ENCODE measurements at places on chromosomes 1 and 21. TPM values are rescaled to one million over a fixed set of nuclear protein-coding genes. Genes with fewer than 3 reads are reported as not detected.

DNA sequence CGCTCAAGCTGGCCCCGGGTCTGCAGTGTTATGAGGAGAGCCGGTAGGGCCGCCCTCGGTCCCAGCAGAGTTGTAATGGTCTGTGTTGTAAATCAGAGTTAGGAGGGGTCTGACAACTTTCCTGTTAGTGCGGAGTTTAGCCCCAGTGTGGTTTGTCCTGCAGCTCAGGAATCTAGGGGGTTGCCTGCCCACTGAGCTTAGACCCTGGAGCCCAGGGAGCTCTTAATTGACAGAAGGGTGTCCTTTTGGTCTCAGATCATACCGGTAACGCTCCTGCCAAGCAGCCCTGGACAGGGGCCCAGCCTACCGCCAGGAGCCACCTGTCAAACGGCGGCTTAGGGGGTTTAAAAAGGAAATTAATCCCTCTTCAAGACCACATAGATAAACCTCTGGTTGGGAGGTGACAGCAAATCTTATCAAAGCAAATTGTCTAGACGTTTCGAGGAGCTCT lies 164.4 kb downstream of the DYRK1A start:
- no peak for DNase-seq

The FAM78B gene
- total RNA-seq = not detected

GRCh38 chr1:228938537-228938901 lies 203.2 kb downstream of the RHOU start:
- no peak for DNase-seq

- DNase-seq = no peak
These were observed 332.0 kb downstream of the PDE4B start for GRCh38 chr1:66124670-66125069.

- DNase-seq = no peak
These were observed 8.3 kb upstream of the NVL start for GRCh38 chr1:224338150-224338838.

GRCh38 chr1:167184081-167184480 lies 36.6 kb upstream of the POU2F1 start:
- DNase-seq = no peak

The ETV3L gene
- not detected for total RNA-seq

GRCh38 chr21:25638660-25639550 lies at the start of gene JAM2:
Gene JAM2, plus strand, starts transcription at chr21:25639258. Its CDS starts 564 bp downstream, at chr21:25639822.
- DNase-seq = peak; percentile 9

DNA sequence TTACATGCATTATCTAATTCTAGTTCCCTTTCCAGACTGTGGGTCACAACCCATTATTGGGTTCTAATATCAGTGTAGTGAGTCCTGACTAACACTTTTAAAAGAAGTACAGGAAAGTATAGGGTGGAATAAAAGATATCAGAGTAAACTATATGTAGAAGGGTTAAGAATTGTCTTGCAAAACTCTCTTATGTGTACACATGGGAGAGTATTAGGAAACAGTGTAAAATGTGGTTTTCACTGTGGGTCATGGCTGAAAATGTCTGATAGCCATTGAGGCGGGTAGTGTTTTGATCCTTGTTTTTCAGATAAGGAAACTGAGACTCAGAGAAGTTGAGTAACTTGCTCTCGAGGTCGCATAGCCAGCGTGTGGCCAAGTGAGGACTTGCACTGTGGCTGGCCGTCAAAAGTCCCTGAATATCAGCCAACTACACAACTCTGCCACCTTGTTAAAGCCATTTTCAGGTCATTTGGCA lies 18.5 kb upstream of the MTARC1 start:
- DNase-seq = no peak

- no peak for DNase-seq
These were observed 41.1 kb downstream of the SLC35F3 start for GRCh38 chr1:233945573-233945972.

DNA sequence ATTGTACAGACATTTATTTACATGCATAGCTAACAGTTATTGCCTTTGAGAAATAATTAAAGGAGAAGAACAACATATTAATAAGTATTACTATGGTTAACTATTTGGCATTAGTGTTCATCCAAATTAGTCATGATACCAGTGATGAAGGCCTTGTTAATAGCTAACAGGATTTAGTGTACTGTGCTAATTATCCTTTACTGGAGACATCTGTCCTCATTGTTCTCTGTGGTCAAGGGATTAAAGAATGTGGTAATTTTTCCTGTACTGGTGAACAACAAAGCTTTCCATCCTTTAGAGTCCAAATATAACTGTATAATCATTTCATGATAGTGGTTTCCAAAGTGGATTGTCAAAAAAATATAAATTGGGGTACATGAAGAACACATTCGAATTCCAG lies 103.9 kb downstream of the ADGRL4 start:
- no peak for DNase-seq
